Stimulated activated CD4-positive, alpha-beta T cell treated with anti-CD3 and anti-CD28 coated beads, Interleukin-1b, Interleukin-23, amount 100 ng/mL, for 24 hours (primary cell): ENCODE measurements at places on chromosomes 3 and 15.

DNA sequence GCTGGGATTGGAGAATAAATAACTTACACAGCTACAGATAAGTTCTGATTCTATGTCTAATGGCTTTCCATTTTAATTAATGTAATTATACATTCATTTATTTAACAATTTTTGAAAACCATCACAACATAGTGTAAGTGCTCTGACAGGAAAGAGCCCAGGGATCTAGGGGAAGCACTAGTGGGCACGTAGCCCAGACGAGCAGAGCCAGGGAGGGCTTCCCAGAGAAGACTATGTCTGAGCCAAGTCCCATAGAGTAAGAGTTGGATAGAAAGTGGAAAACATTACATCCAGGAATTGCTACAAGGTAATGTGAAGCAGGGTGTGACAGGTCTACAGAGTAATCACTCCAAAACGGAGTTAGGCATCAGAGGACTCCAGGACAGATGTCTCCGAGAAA lies 2.9 kb upstream of the HGD start:
- DNase-seq = no peak

DNA sequence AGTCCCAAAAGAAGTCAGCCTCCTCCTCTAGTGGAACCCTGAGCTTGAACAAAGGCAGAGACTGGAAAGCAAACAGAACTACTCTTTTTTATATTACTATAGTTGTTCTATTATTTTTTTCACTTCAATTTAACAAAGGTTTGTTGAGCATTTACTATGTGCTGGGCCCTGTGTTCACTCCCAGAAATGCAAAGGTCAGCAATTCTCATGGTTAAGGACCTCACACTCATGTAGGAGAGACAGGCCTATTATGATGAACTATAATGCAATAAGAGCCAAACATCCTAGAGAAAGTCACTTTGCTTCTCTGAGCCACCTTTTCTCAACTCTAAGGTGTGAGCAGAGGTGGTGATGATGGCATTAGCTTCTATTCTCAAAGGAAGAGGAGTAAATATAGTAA lies 82.1 kb upstream of the ARHGEF3 start:
- no peak for DNase-seq

DNA sequence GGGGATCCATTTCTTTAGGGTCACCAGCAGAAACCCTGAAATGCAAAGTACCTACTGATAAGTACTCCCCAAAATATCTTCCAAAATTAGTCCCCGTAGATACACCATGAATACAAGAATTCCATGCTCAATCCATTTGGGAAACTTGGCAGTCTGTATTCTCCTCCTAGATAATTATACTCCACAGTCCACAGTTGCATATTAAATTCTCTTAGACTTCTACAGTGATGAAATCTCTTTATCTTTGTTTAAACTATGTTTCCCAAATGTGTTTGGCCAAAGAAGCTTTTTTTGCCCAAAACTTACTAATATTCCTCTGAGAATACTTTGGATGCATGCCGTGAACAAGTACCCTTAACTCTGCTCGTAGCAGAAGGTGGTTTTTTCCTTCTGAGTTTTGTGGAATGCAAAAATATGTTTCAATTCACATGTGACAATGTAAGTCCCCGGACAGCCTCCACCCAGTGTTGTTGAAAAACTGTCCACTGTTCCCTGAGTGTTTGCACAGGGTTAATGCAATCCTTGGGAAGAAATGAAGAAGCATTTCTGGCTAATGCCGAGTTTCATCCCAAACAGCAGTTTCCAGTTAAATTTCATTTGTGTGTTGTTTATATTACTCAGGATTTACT lies 126.7 kb downstream of the ARNT2 start:
- DNase-seq = no peak

DNA sequence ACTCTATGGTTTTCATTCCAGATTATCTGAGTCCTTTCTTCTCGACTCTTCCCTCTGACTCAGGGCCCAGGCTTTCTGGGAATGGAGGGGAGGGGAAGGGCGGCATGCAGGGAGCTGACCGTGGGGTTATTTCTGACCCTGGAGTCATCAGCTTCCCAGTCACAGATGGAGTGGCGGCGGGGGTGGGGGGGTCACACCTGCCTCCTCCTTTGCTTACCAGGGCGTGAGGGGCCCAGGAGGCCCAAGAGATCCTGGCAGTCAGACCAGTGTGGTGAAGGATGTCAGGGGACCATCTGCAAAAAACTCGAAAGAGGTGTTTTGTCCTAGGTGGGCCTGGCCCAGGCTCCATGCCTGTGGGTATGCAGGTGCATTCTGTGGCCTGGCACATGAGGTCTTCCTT lies 996 bp upstream of the XIRP1 start:
- DNase-seq = no peak

- DNase-seq = no peak
Measured at GRCh38 chr3:129343643-129344360, 65.1 kb downstream of the HMCES start.

- no peak for DNase-seq
Measured at GRCh38 chr3:27554706-27555105, 70.5 kb upstream of the SLC4A7 start.

DNA sequence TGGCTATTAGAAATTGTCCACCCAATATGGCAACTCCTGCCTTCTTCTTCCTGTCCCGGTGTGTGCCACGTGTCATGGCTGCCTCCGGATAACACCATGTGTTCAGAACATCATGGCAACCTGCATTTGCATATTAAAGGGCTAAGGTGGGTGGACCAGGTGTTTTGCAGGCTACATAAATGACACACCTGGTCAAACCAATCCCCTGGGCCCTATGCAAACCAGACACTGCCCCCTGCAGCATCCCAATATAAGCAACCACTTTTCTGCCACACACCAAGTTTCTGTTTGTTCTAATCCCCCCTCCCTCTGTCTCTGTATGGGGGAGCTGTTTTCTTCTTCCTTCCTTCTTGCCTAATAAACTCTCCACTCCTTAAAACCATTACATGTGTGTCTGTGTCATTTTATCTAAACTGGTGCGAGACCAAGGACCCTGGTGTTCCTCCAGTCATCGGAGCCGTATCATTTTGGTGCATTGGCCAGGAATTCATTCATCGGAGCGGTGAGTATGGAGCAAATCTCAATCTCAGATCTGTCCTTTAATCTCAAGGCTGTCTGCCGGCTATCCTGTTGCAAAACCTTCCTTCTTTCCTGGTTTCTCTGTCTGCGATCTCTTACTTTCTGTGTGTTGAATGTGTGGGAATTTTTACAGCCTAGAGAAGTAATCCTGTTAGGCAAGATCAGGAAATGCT lies 44.5 kb downstream of the NCEH1 start:
- DNase-seq = no peak

DNA sequence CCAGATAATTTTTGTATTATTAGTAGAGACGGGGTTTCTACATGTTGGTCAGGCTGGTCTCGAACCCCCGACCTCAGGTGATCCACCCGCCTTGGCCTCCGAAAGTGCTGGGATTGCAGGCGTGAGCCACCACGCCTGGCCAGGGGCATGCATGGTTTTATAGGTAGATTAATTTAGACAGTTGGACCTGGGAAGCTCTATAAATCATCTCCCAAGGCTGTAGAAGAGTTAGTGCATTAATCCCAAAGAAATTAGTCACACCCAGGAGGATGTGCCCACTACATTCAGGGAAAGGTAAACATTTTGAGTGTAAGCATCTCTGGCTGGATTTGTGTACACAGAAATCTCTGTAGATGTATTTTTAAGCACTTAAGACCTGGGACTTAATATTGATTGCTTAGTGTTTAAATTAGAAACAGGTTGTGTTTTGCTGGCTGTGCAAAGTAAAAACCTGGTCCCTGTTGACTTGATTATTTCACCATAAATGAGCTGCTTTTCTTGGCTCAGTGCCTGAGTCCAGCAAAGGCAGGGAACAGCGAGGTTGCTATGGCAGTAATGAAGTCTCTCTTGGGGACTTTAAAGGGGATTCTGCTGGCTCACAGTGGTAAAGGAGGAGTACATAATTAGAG lies 19.2 kb downstream of the EXOSC7 start:
- no peak for DNase-seq

GRCh38 chr3:24518990-24519367 lies 24.3 kb upstream of the THRB start:
- no peak for DNase-seq

GRCh38 chr3:57420001-57420400 lies 124.1 kb downstream of the DNAH12 start:
- DNase-seq = no peak

DNA sequence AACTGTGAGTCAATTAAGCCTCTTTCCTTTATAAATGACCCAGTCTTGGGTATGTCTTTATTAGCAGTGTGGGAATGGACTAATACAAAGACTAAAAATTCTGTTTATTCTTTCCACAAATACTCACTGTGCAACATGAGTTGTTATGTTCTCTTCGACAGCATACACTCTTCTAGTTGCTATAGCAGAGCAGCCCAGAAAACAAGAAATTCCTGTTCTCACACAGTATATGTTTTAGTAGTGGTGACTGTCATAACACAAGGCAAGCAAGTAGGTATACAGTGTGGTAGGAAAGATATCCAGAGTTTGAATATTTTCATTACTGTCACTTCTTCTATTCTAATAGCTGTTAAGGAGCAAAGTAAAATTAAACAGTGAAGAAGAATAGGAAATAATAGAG lies 453.3 kb downstream of the ROBO1 start:
- DNase-seq = no peak

DNA sequence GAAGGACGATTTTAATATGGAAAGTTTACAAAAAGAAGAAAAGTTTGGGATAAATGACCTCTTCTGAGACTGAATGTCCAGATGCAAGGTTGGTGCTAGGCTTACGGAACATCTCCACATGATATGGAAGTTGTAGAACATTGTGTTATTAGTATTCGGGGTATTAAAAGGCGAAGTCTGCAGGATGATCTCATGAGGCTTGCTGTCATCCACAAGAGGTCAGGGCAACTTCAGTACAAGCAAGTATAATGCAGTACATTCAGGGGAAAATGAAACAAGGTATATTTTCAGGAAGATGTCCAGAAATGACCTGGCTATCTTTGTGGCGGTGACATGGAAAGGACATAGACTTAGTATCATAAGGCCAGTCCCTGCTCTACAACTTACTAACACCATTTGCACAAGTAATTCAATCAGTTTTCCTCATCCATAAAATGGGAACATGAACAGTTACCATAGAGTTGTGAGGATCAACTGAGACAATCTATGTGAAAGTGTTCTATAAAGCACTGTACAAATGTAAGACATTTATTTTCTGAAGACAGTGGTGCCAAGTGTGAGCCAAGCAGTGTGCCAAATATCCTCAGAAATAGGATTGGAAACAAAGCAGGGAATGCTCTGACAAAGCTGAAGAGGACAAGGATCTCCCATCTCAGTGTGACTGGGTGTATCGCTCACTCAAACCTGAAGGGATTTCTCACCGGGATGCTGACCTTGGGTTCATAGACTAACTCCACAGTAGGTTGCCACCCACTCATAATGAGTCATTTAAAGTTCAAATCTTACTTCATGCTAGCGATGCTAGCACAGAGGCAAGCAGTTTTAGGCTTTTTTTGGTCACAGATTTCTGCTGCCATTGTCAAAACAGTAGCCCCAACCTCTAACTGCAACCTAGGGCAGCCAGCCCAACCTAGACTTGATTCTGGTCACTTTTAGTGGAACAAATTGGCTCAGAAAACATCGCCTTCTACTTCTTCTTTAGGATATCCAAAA lies 118.3 kb downstream of the TIGIT start:
- no peak for DNase-seq

DNA sequence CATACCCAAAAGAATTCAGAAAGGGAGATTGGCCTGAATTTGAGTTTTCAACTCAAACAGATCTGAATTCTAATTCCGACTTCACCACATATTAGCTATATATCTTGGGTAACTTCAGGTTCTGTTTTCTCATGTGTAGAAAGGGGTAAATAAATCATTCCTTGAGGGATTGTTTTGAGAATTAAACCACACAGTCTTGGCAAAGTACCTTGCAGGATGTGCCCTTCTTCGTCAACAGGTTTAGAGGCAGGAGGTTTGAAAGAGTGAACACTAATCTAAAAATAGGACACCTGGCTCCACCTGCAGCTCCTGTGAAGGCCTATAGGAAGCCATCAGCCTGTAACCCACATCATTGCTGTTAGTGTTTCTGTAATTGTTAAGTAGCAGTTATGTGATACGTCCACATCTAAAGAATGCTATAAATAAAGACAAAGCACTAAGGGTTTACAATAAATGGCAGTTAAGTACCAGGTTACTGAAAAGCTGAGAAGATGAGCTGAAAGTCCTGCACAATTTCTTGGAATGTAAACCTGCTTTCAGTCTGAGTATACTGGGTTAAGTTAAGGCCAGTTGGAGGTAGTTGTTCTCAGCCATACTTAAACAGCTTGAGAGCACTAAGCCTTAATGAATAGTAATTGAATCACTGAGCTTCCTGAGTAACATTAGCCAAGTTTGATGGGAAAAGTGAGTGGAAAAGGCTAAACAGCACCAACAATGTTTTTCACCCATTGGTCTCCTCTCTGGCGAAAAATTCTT lies 6.0 kb downstream of the CCDC80 start:
- DNase-seq = no peak

DNA sequence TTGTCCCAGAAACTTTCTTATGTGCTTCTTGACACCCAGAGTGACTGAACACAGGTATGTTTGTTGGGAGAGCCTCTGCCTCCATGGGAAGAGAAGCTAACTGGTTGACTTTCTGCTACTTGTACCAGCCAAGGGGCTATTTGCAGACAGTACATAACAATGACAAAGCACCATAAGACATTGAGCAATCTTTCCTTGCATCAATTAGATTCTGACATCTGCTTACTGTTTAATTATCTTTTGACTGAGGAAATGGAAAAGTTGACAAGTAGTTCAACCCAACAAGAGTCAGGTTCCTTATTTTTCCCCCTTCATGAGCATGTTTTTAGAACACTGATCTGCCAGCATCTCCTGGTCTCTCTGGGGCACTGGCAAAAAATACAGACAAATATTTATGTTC lies 157.7 kb downstream of the RPLP1 start:
- DNase-seq = no peak

DNA sequence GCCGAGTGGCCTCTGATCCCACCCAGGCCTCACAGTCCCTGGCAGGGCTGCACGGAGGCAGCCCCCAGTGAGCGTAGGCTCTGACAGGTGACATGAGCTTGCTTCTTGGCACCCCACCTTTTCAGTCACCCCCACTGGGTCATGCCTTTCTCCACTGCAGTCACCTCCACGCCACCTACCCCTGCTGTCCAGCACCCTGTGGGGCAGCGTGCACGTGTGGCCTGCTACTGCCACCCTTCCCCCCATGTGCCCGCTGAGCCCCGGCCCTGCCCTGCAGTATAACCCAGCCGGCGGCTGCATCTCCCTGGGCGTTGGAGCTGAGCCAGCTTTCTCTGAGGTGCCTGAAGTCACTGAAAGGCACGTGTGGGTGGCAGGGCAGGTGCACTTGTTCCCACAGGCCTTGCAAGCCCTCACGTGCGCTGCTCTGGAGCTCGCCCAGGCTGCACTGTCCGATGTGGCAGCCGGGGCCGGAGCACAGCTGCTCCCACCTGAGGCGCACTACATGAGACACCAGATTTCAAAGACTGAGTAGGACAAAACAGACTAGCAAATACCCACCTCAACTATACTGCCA lies 65.6 kb downstream of the NIPA2 start:
- DNase-seq = no peak

DNA sequence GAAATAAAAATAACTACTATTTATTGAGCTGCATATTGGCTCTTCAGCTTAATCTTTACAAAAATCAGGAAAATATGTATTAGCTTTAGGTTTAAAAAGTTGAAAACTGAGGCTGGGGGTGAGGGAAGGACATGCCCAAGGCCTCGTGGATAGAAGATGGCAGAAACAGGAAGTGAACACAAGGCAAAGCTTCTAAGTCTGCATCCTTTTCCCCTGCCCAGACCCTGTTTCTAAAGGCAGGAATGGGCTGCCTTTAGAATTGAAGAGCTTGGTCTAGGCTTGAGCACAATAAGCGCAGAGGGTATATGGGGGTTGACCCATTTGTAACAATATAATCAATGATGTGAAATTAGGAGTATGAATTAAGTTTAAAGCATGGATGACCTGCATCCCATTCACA lies 6.1 kb downstream of the CLDN18 start:
- DNase-seq = no peak
